Activated CD4-positive, alpha-beta T cell treated with anti-CD3 and anti-CD28 coated beads, Interleukin-2, Interleukin-4, amounts not matched to agents 100 ng/mL and 50 ng/mL, durations not matched to agents 16 hours and 8 hours (primary cell): ENCODE measurements at places on chromosomes 2 and 18.

GRCh38 chr2:59440491-59440890 is 1113.0 kb downstream of the BCL11A start:
- DNase-seq, result no peak

DNA sequence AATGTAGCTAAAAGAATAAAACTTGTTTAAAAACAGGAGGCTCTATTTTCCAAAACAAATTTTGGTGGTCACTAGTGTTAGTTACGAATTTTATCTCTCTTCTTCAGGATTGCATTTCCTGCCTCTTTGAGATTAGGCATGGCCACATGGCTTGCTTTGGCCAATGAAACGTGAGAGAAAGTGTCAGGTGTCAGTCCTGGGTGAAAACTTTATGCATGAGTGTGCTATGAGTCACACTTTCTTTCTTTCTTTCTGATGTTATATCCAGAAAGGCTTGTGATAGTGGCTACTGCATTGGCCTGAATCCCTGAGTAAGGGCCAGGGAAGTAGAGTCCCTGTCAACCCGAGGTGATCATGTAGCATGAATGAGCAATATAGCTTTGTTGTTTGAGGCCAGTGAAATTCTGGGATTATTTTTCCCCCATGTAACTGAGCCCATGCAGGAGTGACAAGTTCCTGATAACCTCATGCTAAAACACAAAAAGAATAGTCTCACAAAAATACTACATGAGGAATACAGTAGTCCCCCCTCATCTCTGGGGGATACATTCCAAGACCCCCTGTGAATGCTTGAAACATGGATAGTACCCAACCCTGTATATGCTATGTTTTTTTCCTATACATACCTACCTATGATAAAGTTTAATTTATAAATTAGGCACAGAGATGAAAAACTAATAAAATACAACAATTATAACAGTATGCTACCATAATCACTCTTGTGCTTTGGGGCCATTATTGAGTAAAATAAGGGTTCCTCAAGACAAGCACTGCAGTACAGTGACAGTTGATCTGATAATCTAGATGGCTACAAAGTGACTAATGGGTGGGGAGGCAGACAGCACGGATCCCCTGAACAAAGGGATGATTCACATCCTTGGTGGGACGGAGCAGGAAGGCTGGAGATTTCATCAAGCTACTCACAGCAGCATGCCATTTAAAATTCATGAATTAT is 109.5 kb downstream of the CDC42EP3 start:
- peak; percentile 68 for DNase-seq

- DNase-seq, result no peak
These were observed 124.0 kb downstream of the PKP4 start for GRCh38 chr2:158580760-158581159.

DNA sequence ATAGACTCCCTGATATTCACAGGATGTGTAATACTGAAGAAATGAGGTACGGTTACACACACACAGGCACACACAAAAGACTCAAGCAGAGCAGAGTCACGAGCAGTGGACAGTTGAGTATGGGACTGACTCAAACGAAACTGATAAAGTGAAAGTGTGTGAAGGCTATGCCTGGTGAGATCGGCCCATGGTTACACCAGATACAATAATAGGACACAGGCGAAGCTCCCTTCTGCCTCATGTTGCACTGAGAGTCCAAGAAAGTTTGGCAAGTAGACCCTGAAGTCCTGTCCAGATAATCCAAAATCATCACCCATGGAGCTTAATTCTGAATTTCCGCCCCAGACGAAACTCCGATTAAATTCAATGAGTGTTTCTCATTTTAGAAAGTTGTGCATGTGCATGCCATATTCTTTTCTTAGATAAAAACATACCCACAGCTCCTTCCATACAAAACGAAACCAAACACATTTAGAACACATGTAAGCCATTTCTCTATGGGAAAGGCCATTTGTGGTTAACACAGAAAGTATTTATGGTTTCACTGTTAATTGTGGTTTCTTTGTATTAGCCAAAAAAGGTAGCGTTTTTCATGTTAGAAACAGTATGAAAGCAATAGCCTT is 567.6 kb downstream of the PLCL1 start:
- DNase-seq, result peak; percentile 16

- DNase-seq, result no peak
These were observed 53.0 kb upstream of the ZFP36L2 start for GRCh38 chr2:43279317-43279840.

GRCh38 chr18:66792466-66792865 is 188.6 kb upstream of the CDH19 start:
- no peak for DNase-seq

GRCh38 chr2:238847841-238848690 is at the start of gene TWIST2:
TSS of gene TWIST2 (plus strand) at chr2:238848085. CDS start at chr2:238848216, 131 bp downstream.
- DNase-seq, result no peak

DNA sequence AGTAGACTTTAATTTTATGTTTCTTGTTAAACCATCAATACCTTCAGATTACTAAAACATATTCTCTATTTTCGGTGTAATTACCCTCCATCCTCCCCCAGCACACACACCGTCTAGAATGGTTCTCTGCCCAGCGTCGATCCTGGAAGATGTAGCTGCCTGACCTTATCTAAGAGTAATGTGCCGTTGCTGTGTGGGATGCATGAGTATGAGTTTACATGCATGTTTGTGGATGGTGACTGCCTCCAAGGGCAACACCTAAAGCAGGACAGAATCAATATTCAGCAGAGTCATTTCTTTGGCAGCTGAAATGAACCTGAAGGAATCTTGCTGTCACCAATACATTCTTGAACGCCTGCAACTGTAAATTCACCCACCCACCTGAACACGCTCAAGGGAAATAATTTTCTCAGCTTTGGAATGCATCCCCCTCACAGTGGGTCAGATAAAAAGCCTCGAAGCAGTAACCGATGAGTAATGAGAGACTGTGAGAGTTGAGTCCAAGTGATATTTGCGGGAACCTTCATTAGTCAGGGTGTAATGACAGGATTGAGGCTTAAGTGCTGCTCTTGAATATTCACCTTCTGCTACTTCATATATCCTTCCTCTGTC is 155.8 kb upstream of the RND3 start:
- no peak for DNase-seq

- peak; percentile 34 for DNase-seq
These were observed 42.5 kb downstream of the CPO start for GRCh38 chr2:206981739-206982340.

DNA sequence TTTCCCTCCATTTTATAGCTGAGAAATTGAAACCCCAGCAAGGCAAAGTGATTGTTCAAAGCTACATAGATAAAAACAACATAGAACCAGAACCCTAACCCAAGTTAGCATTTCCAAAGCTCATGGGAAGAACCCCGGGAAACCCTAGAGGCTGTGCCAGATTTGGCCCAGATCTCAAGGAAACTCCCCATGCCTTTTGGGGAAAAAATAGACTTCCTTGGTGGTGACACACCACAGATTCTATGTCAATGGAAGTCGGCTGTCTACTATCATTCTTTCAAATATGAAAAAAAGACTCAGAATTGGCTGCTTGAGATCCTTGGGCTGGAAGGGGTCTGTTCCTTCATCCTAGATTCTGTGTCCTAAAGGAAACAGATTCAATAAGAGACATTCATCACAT is 8.4 kb downstream of the COL6A3 start:
- no peak for DNase-seq

DNA sequence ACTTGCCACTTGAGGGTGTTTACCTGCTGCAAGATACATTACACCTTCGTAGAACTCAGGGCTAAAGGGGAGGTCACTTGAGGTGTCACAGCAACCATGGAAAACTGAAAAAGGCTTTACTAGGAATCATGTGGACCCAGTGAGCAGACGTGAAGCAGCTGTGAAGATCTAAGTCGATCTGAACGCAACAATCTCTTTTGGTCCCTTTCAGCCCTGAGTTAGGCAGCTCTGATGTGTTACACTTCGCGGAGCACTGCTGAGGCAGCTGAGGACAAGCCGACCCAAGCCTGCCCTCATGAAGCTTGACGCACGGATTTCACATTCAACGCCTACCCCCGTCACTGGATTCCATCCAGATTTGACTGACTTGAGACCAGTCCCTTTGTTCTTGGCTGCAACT is 75.8 kb upstream of the NPAS2 start:
- no peak for DNase-seq

- DNase-seq, result no peak
These were observed 14.5 kb downstream of the CERS6 start for GRCh38 chr2:168470320-168471162.

DNA sequence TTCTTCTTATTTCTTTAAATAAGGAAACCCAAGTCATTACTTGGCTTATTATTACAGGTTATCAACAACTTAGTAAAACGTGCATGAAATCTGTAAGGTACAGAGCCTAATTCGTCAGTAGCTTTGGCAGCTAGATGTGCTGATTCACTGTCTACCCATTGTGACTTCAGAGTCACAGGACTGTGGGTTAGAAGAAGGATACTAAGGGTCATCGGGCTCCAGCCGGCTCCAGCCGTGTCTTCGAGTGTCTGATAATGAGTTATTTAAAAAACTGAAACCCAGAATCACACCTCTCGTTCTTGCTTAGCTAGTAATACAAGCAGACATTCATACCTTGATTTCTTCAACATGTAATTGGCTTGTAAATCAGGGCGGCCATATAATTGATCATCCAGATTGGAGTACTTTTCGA is 170.5 kb downstream of the FMNL2 start:
- no peak for DNase-seq

GRCh38 chr2:96556441-96557330 is 20.1 kb downstream of the ARID5A start:
- DNase-seq, result peak; percentile 74

- no peak for DNase-seq
These were observed 17.8 kb downstream of the SMAD7 start for GRCh38 chr18:48932822-48933510.

DNA sequence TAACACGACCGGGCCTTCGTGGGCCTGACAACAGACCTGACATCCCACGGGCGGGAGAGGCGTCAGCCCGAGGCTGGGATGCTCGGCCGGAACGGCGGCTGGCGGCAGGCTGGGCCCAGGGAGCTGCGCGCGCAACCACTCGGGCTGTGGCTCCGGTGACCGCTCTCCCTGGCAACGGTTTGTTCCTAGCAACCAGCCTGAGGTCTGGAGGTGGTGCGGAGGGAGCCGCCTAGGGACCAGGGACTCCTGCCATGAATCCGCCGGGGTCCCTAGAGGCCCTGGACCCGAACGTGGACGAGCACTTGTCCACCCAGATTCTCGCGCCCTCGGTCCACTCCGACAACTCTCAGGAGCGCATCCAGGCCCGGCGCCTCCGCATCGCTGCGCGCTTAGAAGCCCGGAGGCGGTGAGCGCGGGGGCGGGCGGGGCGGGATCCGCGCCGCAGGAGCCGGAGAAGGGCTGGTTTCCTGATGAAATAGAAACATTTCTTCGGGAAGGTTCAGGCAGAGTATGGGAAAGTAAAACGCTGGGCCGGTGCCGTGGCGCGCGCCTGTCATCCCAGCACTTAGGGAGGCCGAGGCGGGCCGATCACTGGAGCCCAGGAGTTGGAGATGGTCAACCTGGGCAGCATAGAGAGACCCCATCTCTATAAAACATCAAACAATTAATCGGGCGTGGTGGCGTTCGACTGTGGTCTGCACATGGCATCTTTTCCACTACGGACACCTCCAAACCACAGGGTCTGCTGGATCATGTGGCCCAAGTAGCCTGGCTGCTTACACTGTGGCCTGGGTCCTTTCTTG is at the start of gene DRC1:
DRC1 (plus strand) TSS at position 182 of the 803 bp plus-strand sequence; CDS start at position 252, 70 bp downstream.
- peak; percentile 38 for DNase-seq

DNA sequence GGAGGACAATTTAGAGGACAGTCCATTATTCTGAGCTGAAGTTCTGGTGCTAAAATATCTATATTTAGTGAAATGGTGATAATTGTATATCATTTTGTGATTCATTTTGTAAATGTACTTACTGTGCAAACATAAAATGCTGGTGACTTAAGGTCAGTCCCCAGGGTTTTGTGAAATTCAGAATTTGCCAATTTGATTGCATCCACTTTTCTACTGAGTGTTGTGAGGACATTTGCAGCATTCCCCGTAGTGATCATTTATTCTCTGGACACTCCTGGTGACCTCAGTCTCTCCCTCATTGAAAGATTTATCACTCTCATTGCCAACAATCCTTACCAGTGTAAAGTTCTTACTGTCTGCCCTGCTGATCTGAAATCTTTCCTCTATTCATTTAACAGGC is 98.2 kb downstream of the SOCS6 start:
- no peak for DNase-seq

GRCh38 chr2:11103984-11104793 is 51.1 kb upstream of the SLC66A3 start:
- peak; percentile 87 for DNase-seq

- DNase-seq, result no peak
These were observed 8.7 kb upstream of the METAP1D start for GRCh38 chr2:171991027-171991426.

DNA sequence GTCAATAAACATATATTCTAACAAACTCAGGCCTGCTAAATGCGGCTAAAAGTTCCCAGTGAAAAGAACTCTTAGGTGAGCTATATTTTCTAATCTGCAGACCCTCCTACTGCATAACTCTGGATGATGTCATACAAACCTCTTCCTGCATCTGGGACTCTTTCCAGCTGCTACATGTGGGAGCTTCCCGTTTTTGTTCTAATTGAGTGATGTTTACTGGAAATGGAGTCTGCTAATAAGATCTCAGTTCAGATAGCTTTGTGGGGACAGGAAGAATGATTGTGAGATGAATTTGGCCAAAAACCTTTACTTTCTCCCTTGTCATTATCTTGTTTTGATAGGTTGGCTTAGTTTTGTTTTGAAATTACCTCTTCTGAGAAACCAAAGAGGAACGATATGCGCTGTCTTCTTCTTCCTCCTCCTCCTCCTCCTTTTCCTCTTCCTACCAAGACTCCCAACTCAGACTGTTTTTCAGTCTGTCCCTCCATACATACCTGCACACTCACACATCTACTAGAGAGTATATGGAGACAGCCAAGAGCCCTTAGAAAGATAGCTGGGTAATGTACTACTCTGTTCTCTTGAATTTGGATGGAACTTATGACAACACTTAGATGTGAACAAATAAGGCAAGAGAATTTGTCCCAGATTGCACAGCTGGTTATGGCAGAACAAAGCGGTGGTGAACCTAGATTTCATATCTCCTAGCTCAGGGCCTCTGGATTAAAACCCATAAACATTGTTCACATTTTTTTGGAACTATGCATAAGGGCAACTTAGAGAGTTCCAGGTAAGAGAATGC is 39.8 kb upstream of the AAK1 start:
- peak; percentile 72 for DNase-seq

DNA sequence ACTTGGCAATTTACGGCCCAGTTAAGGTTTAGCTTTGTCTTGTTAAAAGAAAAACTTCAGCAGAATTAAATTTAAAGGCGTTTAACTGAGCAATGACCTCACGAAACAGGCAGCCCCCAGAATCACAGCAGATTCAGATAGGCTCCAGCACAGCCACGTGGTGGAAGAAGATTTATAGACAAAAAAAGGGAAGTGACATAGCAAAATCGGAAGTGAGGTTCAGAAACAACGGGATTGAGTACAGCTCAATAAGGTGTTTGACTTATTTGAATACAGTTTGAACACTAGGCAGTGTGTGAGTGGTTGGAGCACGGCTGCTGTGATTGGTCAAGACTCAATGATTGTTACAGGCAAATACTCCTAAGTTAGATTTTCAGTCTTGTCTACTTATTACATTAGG is 79.8 kb downstream of the MOGAT1 start:
- DNase-seq, result no peak

- DNase-seq, result no peak
These were observed 132.2 kb upstream of the RASGRP3 start for GRCh38 chr2:33344230-33344629.
